Parietal lobe (tissue), 2 donors: ENCODE measurements at places on chromosomes 7 and 10. TPM values are rescaled to one million over a fixed set of nuclear protein-coding genes. Genes with fewer than 3 reads are reported as not detected.

The MRLN gene
- total RNA-seq = 1.3 TPM

The TUBAL3 gene
- total RNA-seq = not detected

The UPK3B gene
- 0.63 TPM for total RNA-seq

The KLF6 gene
- 73.6 TPM for total RNA-seq

The ST8SIA6 gene
- 11.6 TPM for total RNA-seq

The PRKAR1B gene
- total RNA-seq = 88.3 TPM

The BUD23 gene
- total RNA-seq = 24.4 TPM

The OR6V1 gene
- not detected for total RNA-seq

The KLLN gene
- total RNA-seq = 0.63 TPM

The PKD2L1 gene
- not detected for total RNA-seq

The IL2RA gene
- not detected for total RNA-seq

The TSPAN12 gene
- 4.7 TPM for total RNA-seq

The NEURL1 gene
- 44.4 TPM for total RNA-seq

The TBC1D12 gene
- 47.6 TPM for total RNA-seq

The KIF11 gene
- total RNA-seq = 8.5 TPM

The LRIT2 gene
- total RNA-seq = not detected

The SMC3 gene
- total RNA-seq = 59.5 TPM

The OR2A1 gene
- not detected for total RNA-seq

The SMURF1 gene
- 29.4 TPM for total RNA-seq

The OR2A7 gene
- 0.94 TPM for total RNA-seq

The MKX gene
- 0.94 TPM for total RNA-seq

The PDCD4 gene
- total RNA-seq = 52.3 TPM

The GTF2IRD1 gene
- total RNA-seq = 27.5 TPM

The TFPI2 gene
- total RNA-seq = not detected

The TLX1 gene
- total RNA-seq = not detected

The ZNF853 gene
- total RNA-seq = 17.5 TPM

The C10orf90 gene
- 0.31 TPM for total RNA-seq

The SCART1 gene
- 2.8 TPM for total RNA-seq

The RBP4 gene
- total RNA-seq = 5.6 TPM

The BTBD16 gene
- not detected for total RNA-seq

The PDK4 gene
- 4.4 TPM for total RNA-seq

The GPR26 gene
- total RNA-seq = 2.8 TPM
